CD4-positive, alpha-beta T cell treated with Interleukin-10 for 1 hour (primary cell): ENCODE measurements at places on chromosomes 11 and 22.

GRCh38 chr22:20956258-20957101 is 10.6 kb upstream of the AIFM3 start:
- no peak for DNase-seq

GRCh38 chr22:27238935-27239510 is 562.5 kb downstream of the MN1 start:
- no peak for DNase-seq

DNA sequence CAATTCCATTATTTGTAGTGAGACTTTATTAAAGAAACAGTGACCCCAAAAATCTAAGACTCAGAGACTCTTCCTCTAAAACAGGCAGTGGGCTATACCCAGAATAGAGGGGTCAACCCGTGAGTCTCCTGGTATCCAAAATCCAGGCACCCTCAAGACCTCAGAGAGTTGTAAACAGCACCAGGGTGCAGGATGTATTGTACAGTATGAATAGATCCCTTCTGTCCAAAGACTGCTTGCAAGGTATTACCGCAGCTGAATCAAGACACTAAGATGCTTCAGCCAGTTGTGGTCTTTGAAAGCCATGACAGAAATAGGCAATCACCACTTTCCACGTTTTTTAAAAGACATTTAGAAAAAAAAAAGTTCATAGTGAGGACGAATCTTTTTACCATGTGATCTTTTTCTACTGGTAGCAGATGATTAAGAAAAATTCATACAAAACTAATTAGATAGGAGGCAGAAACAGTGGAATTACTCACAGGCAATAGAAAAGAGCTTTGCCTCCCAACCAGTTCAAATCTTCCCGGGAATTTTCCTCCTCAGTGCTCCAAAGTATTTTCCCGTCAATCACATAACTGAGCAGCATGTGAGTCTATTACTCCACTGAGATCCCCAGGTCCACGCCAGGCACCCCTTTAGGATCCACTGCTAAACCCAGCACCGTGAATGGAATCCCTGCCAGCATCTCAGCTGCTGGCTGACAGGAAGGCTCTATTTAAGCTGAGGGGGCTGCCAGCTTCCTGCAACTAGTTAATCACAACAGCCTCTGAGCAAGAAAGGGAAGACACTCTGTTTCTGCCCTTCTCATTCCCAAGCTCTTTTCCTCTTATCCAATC is 113.1 kb downstream of the ETS1 start:
- no peak for DNase-seq

DNA sequence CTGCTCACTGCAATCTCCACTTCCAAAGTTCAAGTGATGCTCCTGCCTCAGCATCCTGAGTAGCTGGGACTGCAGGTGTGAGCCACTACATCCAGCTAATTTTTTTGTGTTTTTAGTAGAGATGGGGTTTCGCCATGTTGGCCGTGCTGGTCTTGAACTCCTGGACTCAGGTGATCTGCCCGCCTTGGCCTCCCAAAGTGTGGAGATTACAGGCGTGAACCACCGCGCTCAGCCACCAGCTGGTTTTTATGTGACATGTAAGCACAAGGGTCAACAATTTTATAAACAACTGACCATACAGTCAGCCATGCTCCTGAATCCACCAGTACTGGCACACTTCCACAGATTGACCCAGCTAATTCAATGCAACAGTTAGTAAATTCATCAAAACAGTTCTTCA is 526.3 kb upstream of the LRRC4C start:
- no peak for DNase-seq

DNA sequence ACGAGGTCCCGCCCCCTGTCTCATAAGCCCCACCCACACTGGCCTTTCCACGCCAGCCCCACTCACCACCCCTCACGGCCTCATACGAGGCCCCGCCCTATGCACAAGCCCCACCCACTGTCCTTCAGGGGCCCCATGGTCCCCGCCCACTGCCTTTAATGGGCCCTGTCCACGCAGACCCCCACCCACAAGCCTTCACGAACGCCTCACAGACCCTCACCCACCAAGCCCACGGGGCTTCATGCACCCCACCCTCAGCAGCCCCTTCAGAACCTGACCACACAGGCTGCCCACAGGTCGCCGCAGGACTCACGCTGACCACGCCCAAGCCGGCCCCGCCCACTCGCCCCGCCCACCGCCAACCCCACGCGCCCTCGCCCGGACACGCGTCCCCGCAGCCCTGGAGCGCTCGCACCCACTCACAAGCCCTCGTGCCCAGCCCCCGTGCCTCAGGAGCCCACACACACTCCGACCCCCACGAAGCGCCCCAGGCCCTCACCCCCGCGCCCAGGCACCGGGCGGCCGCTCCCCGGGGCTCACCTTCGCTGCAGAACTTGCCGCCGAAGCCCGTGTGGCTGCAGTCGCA is 10.5 kb downstream of the NRXN2 start:
- peak; percentile 26 for DNase-seq

GRCh38 chr11:2846056-2846455 is 39.5 kb downstream of the CDKN1C start:
- DNase-seq: no peak

DNA sequence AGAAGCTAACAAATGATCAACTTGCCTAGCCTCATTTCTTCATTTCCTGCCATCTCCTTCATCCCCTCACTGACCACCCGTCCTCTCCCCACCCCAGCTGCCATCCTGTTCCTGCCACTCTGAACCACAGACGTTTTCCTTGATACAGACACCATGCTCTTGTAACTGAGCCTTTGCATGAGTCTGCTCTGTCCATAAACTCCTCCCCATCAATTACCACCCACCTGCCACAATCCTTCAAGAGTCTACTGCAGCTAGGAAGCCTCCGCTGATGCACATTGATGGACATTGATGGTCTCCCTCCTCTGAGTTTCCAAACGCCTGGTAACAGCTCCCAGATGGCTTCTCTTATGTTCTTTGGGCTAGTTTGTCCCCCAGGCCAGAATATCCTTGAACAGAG is 193.8 kb downstream of the DBX1 start:
- DNase-seq: no peak
